Activated CD4-positive, CD25-positive, alpha-beta regulatory T cell (primary cell): ENCODE measurements at places on chromosomes 16 and 17.
A peak's percentile ranks its signal among the peaks of the same experiment; 100 is the strongest.

DNA sequence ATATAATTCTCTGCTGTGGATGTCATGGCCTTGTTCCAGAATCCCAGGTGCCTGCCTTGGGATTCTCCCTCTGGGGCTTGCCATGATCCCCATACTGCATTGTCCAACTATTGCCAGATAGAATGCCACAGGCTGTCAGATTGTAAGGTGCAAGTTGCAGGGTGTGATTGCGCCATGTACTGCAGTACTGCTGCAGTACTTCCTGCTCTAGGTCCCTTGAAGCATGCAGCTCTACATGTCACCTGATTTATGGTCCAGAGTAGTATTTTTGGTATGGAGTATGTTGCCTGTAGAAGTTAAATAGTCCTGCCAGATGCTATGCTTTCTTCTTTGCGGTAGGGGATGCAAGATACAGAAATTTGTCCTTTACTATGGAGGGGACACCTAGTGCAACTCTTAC lies 7.0 kb upstream of the SLFN5 start:
- DNase-seq, result no peak

DNA sequence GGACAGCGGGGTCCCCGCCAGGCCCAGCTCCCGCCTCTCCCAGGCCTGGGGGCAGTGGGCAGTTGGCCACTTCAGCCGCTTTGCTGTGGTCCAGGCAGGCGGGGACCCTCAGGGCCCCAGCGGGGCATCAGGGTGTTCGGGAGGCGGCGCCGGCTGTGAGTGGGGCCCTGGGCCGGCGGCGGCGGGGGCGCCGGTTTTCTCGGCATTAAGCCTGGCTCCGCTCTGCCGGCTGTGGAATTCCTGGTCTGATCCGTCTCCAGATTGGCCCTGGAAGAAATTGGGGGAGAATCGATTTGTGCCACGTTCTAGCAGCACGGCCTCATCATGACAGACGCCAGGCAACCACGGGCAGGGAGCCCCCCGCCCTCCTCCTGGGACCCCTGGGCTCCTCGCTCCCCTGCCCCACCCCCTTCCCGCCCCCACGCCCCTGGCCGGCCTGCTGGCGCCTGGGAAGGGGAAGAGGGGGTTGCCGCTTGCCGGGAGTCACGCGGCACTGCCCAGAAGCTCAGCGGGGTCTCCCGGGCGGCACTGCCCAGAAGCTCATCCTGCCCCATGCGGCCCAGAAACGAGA lies 28.6 kb upstream of the SSTR5 start:
- no peak for DNase-seq

GRCh38 chr17:45785480-45786193 lies 1.5 kb downstream of the CRHR1 start:
- no peak for DNase-seq

DNA sequence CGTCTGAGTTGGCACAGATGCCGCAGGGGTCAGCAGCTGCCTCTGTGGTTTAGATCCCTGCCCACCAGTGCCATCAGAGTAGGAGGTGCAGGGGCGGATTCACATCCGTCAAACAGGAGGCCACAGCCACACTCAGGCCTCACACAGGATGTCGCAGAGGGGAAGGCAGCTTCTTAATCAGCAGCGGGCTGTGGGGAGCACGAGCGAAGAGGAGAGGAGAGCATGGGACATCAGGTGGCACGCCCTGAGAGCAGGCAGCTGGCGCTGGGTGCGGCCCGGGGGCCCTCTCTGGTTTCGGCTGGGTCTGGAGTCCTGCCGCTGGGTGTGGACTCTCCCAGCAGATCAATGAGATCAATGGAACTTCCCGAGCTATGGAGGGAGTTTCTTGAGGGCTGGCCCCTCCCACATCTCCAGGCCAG lies 9.6 kb downstream of the LLGL2 start:
- peak; percentile 27 for DNase-seq

- no peak for DNase-seq
These were observed 420.9 kb upstream of the SOX9 start for GRCh38 chr17:71699907-71700306.

GRCh38 chr17:66635386-66636045 lies 199.4 kb upstream of the CACNG5 start:
- DNase-seq, result no peak

DNA sequence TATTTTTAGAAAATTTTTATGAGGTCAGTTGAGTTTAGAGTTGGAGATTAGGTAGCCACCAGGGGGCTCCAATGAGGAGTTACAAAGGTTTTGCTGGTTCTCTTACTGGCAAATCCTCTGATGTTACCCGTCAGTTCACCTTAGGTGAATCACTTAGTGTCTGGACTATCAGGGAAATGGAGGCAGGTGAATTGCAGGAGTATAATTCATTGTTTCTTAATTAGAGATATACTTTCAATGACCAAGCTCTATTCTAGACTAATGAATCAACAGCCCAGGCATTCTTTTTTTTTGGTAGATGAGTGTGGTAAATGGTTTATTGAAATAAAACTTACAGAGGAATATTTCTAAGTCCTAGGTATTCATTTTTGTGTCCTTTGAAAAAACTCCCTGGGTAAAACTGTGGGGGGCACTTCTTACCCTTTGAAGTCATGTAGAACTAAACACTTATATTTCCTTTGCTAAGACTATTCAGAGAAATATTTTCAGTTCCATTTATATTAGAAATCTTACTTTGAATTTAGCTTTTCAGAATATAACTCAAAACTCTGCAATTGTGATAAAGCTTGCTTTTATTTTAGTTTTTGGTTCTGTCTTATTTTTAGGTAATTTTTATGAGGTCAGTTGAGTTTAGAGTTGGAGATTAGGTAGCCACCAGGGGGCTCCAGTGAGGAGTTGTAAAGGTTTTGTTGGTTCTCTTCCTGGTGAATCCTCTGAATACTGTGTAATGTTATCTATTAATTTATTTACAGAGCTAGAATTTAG lies 17.7 kb downstream of the PSMD11 start:
- peak; percentile 34 for DNase-seq

DNA sequence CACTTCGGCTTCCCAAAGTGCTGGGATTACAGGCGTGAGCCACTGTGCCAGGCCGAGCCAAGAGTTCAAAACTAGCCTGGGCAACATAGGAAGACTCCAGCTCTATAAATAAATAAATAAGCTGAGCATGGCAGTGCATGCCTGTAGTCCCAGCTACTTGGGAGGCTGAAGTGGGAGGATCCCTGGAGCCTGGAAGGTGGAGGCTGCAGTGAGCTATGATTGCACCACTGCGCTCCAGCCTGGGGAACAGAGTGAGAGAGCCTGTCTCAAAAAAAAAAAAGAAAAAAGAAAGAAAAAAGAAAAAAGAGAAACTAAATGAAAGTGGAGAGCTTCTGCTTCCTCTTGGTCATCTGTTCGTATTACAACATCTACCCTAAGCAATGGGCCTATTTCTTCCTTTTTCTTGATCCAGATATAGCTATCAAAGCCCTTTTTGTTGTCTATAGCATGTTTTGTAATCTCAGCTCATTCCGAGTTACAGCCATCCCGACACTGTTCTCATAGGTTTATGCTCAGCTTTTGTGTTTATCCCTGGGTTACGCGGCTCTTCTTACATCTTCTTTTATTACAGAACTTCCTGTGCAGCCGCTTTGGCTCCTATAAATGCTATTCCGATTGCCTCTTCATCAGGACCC lies 14.1 kb upstream of the MAPK3 start:
- DNase-seq, result no peak

DNA sequence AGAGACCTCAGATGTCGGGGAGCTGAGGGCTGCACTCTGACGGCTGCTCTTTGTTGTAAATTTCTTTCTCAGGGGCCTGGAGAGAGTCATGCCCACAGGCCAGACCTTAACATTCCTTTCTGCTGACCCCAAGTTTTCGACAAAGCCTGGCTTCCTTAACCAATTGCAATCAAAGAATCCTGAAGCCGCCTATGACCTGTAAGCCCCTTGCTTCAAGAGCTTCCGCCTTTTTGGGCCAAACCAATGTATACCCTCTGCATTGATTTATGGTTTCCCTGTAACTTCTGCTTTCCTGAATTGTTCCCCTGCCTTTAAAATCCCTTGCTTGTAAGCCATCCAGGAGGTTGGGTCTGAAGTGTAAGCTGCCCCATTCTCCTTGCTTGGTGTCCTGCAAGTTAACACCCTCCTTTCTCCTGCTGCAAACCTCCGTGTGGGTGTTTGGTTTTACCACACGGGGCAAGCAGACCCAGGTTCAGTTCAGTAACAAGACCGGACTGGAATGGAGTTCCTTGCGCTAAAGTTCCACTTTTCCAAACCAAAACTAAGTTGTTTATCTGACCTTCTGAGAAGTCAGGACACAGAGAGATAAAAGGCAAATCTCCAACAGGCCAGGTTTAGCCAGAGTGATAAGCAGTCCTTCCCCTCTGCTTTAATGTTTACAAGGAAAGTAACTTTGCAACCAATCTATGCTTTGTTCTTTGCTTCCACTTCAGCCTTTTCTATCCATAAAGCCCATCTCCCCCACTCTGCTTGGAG lies 141.6 kb downstream of the KCNJ12 start:
- no peak for DNase-seq

DNA sequence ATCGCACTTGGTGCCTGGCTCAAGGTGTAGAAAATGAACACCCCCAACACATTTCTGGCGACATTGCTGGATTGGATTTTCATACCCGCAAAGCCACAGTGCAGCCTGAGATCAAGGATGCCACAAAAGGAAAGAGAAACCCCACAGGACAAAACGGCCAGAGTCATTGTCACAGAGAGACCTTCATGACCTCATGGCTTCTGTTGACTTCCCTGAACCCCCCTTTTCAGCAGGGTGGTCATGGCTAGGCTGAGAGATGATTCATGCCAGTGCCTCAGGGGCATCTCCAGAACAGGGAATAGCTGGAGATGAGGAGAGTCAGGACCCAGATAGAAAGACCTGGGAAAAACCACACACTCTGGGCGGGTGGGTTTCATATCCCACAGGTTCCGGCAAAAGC lies 122.0 kb downstream of the C16orf95 start:
- DNase-seq, result no peak

GRCh38 chr16:28317040-28317880 lies 24.9 kb downstream of the SBK1 start:
- DNase-seq, result peak; percentile 47

- no peak for DNase-seq
These were observed 69.8 kb downstream of the MRM3 start for GRCh38 chr17:851924-852323.

- no peak for DNase-seq
These were observed 95.2 kb upstream of the SEC14L1 start for GRCh38 chr17:77045441-77046041.

DNA sequence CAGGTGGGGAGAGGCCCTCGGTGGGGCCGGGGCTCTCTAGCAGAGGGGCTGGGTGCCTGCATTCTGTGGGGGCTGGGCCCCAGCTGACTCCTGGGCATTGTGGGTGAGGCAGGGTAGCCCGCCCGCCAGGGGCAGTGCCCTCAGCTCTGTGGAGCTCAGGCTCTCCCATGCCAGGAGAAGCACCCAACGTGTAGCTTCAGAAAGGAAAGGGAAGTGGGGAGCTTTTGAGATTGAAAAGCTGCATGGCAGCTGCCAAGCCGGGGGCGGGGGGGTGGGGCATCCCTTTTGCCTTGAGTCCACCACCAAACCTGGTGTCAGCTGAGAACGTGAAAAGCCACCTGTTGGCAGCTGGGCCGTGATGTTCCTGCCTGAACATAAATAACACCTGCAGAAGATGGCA lies 192.1 kb upstream of the CIBAR2 start:
- no peak for DNase-seq

GRCh38 chr16:11748404-11749254 lies 6.0 kb upstream of the TXNDC11 start:
- DNase-seq, result no peak

DNA sequence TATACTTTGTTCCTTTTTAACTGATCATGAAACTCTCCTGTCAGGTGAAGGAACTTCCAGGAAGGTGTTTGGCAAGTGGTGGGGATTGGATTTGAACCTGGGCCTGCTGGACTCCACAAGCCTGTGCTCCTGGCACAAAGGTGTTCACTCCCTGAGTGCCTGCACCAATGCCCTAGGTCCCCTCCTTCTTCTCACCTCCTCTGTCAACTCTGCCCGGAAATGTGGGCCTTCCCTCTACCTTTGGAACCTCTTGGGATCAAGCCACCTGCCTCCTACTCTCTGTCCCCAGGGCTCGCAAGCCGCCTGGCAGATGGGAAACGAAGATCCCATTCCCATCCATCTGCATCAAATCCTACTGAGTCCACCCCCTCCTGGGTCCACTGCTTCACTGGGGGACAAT lies 40.0 kb downstream of the RTN4RL1 start:
- DNase-seq, result no peak

- DNase-seq, result no peak
These were observed 13.7 kb downstream of the BLMH start for GRCh38 chr17:30278032-30278431.

- DNase-seq, result no peak
These were observed 317 bp downstream of the CLTC start for GRCh38 chr17:59620064-59620359.

DNA sequence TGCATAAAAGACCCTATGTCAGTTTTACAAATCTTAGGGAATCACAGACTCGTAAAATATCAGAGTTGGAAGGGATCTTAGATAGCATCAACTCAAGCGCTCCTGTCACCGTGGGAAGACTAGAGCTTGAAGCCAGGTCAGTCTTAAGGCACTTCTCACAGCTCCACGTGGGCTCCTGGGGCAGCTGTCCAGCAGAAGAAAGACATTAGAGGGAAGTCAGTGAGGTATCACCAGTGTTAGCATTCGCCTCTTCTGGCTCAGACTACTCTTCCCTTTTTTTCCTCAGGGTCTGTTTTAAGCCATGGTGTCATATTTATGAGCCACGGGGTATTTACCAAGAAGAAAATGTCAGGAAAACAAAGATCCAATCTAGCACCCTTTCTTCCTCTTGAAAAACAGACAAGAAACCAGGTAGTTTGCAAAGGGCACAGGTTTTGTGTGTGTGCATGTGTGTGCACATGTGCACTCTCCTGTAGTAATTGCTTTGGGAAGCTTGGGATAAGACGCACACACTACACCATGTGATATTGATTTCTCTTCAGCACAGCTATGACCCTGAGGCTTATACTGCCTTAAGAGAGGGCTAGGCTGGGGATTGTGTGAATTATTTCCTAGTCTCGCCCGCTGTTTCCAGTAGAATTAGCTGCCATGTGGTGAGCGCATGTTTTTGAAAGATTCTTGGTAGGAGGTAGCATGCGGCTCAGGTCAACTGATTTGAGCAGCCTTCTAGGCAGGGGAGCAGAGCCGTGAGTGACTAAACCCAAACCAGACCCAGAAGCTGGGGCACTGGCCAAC lies 61.0 kb upstream of the ELAC2 start:
- no peak for DNase-seq

- DNase-seq, result no peak
These were observed 7.6 kb downstream of the IFT20 start for GRCh38 chr17:28327709-28328108.
